Stimulated activated CD4-positive, alpha-beta T cell treated with anti-CD3 and anti-CD28 coated beads, Interleukin-1b, Interleukin-23, amount 100 ng/mL, for 4 hours (primary cell): ENCODE measurements at places on chromosomes 6 and 20.

DNA sequence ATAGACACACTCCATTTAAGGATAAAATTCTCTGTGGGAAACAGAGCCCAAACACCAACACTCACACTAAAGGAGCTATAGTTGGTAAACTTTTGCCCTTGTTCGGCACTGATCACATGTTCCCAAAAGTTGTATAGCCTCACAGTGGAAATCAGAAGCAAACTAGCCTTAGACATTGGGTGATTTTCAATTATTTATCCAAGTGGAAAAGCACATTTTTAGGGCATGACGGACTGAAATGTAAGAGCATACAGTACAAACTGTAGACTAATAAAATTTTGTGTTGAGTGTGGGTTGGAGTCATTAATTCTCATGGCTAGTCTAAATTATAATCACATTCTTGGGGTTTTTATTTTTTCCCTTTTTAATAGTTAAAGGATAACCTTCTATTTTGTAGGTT is 202.4 kb downstream of the MOXD1 start:
- no peak for DNase-seq

- DNase-seq = no peak
These were observed 149.9 kb downstream of the C6orf118 start for GRCh38 chr6:165159460-165159859.

DNA sequence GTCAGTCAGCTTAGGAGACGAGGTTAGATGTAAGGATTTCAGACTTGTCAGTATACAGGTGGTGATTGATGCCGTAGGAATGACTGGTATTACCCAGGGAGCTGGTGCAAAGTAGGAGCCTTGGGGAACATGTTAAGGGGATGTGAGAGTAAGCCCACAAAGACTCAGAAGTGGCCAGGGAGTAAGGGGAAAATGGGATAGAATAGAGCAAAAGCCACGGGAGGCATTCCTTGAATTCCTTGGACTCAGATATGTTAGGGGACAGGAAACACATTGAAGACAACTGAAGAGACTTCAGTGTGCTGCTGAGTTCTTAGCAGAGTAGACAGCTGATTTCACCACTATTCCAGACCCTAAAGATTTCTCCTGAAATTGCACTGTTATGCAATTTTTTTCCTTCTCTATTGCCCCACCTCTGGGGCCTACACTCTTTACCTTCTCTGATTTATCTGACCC is 1.2 kb upstream of the ACAT2 start:
- no peak for DNase-seq

DNA sequence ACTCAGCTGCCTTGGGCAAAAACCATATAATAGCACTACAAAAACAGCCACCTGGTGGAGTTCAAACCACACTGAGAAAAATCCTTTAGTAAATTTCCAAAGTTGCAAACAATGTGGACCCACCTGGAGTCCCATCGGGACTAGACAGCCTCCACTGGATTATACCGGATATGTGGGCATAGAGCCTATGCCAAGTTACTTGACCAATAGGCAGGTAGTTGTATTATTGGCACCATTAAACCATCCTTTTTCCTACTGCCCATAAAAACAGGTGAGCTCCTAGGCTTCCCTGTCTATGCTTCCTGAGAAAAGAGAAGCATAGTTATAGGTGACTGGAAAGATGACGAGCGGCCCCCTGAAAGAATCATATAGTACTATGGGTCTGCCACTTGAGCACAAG is 51.7 kb upstream of the ADGRF4 start:
- DNase-seq = no peak
